Activated CD4-positive, CD25-positive, alpha-beta regulatory T cell treated with anti-CD3 and anti-CD28 coated beads, Interleukin-2, amount 50 U/mL, for 72 hours (primary cell): ENCODE measurements at places on chromosomes 6 and 20.
A peak's percentile ranks its signal among the peaks of the same experiment; 100 is the strongest.

- DNase-seq, result no peak
These were observed 52.2 kb downstream of the REV3L start for GRCh38 chr6:111430605-111431376.

- no peak for DNase-seq
These were observed 60.0 kb upstream of the EPB41L1 start for GRCh38 chr20:36094497-36094896.

DNA sequence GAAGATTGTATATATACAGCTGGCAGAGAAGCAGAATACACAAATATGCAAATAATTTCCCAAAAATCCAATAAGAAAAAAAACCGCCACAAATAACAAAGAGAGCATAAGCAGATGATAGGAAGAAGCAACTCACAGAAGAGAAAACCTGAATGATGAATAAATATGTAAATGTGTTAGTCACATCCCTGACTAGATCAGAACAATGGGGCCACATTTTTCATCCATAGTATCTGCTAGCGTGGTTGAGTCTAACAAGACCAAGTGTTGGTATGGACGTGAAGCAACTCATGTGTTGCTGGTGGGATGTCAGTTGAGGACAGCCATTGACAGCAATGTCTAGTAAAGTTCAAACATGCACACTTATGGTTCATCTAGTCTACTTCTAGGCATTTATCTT, 3.9 kb upstream of the SLC22A3 start:
- no peak for DNase-seq

DNA sequence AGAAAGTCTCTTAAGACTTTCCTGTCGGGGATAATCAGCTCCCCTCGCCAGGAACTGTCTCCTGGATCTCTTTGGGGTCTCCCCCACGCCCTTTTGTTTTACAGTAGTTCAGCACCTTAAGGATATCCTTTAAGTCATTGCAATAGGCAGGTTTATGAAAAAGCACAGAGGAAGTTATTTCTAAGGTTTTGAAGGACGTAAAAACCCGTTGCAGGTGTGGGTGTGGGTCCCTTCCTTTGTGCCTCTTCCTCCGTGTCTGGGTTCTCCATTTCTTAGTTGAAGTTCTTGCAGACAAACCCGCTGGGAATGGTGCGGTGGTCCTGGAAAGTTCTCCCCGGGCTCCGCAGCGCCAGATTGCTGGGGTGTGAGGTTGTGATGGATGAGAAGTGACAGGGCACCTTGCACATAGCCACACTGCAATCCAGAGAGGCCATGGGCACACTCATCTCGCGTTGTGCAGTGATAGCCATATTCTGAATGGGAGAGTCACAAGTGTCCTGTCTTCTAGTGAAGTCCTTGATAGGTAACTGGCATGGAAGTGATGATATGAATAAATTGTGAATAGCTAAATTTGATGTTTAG, 65.2 kb downstream of the GTF2H5 start:
- DNase-seq, result no peak

DNA sequence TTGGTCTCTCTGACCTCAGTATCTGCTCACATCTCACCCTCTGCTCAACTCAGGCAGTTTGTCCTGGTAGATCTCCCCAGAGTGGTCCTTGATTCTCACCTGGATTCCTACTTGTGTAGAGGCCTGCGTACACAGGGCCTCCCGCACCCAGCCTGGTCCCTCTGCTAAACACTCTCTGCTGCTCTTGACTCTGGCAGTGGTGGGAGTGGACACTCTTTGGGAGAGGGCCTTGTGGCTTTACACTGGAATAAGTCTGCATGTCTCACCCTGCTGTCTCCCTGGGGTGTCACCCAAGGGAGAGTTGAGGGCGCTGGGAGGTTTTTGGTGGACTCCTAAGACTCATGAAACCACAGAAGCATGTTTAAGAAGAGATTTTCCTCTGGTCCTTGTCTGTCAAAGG, 57.3 kb upstream of the ECI2 start:
- DNase-seq, result no peak

DNA sequence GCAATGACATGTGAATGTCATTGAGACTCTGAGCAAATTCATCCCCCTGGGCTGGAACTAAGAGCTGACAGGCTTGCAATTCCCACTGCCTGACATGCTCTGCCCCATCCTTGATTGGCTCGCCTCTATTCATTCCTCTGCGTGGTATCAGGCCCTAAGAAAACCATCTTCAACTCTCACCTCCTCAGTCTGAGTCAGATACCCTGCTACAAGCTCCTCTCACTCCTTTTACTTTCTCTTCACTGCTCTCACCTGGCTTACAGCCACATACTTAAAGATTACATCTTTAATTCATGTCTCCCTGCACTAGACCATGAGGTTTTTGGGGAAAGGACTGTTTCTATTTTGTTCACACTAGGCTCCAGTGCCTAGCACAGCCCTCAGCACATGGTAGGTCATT, 131.6 kb downstream of the KIF6 start:
- no peak for DNase-seq

GRCh38 chr6:2659882-2660281, 90.8 kb downstream of the MYLK4 start:
- no peak for DNase-seq

DNA sequence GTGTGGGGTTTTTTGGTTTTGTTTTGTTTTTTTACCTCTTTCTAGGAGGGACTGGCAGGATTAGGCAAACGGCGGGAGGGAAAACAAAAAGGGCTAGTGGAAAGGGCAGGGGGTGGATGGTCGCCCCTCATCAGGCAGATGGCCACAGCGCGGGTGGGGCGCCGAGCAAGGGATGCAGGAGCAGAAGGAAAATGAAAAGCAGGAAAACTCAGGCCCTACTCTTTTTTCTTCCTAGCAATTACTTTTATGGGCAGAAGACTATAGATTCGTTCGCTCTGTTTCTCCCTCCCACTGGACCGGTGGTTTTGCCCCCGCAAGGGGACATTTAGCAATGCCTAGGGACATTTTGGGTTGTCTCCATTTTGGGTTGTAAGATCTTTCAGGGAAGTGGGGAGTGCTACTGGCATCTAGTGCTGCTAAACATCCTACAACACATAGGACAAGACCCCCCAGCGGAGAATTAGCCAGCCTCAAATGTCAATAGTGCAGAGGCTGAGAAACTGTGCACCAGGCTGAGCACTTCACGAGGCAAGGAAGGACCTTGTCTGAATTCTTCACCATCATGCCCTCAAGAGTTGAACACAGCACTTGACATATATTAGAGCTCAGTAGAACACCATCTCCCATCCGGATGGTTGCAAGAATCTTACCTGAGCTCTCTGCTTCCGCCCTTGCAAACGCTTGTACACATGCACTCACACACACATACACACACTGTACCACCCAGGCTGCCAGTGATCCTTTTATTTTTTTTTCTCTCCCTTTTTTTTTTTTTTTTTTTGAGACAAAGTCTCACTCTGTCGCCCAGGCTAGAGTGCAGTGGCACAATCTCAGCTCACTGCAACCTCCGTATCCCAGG, 4.8 kb upstream of the ZMYND8 start:
- DNase-seq, result no peak

- DNase-seq, result peak; percentile 72
These were observed 4.8 kb upstream of the ZKSCAN8 start for GRCh38 chr6:28136585-28137504.

DNA sequence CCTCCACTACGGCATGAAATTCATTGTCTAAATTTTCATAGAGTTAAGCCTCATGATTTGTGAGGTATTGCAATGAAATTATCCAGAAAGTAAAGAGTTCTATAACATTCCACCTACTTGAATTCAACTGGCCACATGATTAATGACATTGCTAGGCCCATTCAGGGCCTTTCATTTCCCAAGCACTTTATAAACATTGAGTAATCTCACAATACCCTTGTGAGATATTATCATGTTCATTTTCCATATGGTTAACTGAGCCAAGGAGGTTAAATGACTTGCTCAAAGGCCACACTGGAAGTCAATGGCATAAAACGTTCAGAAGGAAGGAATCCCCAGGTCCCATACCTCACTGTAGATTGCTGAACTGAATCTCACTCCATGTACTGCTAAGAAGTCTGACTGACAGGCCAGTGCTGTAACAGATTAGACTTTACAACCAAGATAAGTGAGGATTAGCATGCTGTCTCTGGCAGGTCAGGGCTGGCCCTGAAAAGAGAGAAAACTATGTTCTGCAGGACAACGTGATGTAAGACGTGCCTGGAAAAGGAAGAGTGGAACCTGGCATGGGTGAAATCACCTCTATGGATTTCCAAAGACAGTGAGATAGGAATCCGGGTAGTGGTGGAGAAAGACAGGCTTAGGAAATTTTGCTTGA, 75.9 kb upstream of the SPACA1 start:
- DNase-seq, result no peak

DNA sequence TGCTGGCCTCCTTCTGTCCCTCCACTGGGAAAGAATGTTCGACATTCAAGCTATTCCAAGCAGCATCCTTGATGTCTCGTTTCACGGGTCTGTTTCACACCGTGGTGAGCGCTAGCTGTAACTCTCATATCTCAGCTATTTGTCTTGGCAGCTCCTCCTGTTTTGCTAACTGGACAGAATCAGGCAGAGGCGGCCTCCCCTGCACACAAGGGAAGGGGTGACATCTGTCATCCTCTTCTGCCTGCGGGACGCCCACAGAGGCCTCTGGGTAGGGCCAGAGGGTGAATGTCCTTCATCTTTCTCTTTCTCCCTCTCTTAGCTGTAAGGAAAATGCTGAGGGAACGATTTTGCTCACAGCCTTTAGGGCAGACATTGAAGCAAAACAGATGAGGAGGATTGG, 232.8 kb upstream of the GMDS start:
- no peak for DNase-seq

DNA sequence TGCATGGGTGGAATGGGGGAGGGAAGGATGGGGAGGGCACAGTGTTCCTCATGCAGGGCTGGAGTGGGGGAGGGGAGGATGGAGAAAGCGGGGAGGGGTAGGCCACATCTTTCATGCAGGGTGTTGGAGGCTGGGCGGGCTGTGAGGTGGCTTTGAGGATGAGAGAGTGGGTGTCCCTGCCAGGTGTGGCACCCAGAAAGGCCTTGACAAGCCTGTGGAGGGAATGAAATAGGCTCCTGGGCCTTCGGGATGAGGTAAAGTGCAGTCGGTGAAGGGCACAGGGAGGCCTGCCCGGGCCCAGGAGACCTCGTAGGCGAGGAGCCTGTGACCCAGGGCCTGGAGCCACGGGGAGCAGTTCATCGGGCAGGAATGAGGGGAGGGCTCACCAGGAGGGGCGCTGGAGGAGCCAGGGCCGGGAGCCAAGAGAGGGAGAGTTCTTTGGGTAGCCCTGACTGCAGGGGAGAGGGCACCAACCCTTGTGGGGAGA, 7.6 kb downstream of the CEBPB start:
- no peak for DNase-seq

DNA sequence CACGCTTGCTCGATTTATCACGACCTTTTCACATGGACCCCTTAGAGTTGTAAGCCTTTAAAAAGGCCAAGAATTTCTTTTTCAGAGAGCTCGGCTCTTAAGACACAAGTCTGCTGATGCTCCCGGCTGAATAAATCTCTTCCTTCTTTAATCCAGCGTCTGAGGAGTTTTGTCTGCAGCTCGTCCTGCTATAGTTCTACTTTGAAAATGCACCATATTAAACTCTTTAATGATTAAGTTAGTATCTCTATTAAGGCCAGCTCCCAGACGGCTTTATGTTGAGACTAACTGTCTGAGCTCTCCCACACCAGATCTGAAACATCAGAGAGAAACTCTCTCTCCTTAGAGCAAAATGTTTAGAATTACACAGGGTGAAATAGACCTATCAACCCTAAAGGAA, 18.0 kb upstream of the GSTA3 start:
- DNase-seq, result no peak

GRCh38 chr6:24919056-24919892, 16.5 kb downstream of the RIPOR2 start:
- no peak for DNase-seq

- no peak for DNase-seq
These were observed 74.6 kb downstream of the MAP3K5 start for GRCh38 chr6:136717716-136717990.

DNA sequence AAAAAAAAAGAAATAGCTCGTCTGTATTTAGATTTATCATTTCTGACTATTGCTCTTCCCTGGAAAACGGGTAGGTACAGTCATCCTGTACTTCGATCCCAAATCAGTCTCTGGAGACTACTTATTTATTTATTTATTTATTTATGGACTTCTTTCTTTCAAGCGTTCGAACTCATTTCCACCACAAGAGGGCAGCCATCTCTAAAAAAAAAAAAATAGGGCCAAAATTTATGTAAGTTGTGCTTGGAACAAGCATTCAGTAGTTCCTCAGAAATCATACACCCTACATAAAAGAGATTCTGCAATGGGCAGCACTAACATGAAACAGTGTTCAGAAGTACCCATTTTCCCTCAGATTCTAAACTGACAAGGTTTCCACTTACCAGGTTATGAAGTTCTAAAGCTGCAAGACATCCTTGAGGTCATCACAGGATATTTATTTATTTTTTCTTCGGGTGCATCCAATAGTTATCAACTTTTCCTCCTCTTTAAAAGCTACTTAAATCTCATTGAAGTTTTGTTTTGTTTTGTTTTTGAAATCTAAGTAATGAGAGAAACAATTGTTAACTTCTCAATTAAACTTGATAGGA, 1.9 kb upstream of the BMP2 start:
- no peak for DNase-seq

- no peak for DNase-seq
These were observed 237.5 kb downstream of the CD83 start for GRCh38 chr6:14354919-14355572.

GRCh38 chr6:125432963-125433362, 131.2 kb upstream of the HDDC2 start:
- no peak for DNase-seq

DNA sequence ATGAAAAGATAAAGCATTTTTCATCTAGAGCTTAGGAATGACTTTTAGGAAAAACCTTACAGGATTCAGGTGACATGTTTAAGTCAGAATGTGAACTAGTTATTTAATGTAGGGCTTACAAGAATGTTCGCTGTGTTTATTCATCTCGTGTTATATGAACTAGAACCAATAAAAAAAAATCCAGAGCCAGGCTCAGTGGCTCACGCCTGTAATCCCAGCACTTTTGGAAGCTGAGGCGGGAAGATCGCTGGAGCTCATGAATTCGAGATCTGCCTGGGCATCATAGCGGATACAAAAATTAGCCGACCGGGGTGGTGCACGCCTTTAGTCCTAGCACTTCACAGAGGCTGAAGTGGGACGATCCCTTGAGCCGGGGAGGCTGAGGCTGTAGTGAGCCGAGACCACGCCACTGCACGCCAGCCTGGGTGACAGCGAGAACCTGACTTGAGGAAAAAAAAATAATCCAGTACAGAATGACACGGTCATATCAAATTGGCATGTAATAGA, 46.3 kb downstream of the OR2B2 start:
- peak; percentile 53 for DNase-seq

DNA sequence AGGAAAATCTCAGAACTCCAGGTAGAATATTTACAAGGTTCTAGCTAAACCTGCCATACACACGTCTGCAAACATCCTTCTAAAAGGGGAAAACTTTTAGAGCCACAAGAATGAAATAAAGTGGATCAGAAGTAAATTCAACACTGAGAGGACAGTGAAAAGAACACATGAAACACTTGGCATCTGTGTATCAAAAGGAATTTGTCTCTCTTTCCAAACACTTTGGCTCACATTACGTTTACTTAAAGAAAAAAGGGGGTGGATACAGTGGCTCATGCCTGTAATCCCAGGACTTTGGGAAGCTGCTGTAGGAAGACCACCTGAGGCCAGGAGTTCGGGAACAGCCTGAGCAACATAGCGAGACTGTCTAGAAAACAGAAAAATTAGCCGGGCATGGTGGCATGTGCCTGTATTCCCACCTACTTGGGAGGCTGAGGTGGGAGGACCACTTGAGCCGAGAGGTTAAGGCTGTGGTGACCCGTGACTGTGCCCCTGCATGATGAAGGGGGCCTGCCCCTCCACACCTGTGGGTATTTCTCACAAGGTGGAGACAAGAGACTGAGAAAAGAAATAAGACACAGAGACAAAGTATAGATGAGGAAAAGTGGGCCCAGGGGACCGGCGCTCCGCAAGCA, 35.4 kb downstream of the NINL start:
- no peak for DNase-seq
